ENCODE measurements at places on chromosomes 2 and 18.

GRCh38 chr2:236334122-236334876, 70.1 kb upstream of the ASB18 start:
- DNase-seq: no peak

GRCh38 chr18:35143622-35144596, 96.9 kb upstream of the ZNF397 start:
- no peak for DNase-seq

DNA sequence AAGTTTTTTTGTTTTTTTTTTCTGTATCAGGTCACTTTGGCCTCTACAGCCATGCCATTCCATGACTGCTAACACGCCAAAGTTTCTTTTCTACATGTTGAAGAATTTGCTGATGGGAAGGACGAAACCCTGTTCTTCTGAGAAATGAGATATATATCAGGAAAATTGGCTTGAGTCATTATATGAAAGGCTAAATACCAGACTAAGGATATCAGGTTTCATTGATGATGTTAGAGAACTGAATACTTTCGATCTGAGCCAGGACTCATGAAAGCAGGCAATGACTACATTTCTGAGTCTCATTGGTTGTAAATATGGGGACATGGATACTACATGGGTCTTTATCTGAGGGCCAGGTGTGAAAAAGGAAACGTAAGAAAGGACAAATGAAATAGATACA, 181.4 kb downstream of the OSR1 start:
- no peak for DNase-seq

- no peak for DNase-seq
These were observed 192.4 kb downstream of the RDH14 start for GRCh38 chr2:18368008-18368407.

DNA sequence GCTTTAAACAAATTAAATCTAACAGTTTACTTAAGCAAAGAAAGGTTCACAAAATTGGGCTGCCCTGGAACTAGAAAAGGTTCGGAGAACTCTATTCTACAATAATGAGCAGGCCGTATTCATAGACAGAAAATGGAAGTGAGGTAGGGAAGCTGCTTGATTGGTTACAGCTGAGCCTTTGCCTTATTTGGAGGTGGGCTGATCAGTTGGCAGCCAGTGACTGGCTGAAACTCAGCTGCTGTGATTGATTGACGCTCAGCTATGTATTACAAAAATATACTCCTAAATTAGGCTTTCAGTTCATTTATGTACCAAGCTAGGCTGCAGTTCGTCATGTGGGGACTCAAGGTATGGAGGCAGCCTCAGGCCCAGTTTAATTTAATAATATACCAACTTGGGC, 42.3 kb upstream of the TTR start:
- DNase-seq: no peak

Measured in stimulated activated CD4-positive, alpha-beta T cell treated with anti-CD3 and anti-CD28 coated beads, TNF-alpha, amount 100 ng/mL, for 1 hour (primary cell).